ENCODE measurements at places on chromosomes 2 and 18.

DNA sequence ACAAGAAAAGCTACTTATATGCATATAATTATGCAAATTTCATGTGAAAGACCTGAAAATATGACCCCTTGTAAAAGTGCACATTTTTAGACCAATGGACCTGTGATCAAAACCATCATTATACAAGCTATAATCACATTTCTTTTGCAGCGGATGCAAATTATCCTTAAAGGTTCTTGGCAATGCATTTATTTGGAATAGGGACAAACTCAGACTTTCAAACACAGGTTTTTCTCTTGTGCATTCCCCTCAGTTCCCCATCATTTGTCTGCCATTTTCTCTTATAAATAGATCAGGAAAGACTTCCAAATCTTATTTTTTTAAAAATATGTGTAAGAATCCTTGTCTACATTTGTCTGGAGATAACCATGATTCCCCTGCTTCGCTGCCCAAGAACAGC lies 954.2 kb upstream of the NRXN1 start:
- DNase-seq, result no peak

- no peak for DNase-seq
Measured at GRCh38 chr18:68843473-68844089, 45.7 kb downstream of the CCDC102B start.

GRCh38 chr2:70679259-70679658 lies 88.7 kb downstream of the ADD2 start:
- DNase-seq, result no peak

DNA sequence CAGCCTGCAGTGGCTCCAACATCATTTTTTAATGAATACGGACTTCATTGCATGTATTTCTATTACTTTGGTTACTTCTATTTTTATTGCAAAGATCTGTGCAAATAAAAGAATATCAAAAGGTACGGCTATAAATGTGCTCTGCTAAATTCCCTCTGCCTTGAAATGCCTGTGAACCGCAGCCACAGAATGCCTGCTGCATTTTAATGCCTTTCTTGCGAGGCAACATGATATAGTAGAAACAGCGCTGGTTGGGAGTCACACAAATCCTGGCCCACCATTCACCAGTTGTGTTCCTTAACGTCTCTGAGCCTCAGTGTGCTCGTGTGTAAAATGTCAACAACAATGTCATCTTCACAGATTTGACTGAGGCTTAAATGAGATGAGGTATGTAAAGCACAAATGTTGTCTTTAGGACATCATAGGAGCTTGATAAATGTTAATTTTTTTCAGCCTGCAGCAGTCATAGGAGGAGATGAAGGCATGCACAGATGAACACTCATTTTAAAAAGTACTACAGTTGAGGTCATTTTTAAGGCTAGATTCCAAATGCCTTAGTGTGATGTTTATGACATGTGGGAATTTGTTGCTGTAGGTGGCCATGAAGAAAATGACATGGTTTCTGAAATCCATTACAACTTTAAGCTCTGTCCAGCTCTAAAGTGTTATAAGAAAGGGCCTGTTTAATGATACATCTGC lies 187.6 kb upstream of the NRP2 start:
- DNase-seq, result no peak

- DNase-seq, result no peak
Measured at GRCh38 chr2:179017773-179018357, 32.1 kb downstream of the CCDC141 start.

GRCh38 chr2:37720533-37721200 lies 49.2 kb upstream of the CDC42EP3 start:
- DNase-seq, result no peak

DNA sequence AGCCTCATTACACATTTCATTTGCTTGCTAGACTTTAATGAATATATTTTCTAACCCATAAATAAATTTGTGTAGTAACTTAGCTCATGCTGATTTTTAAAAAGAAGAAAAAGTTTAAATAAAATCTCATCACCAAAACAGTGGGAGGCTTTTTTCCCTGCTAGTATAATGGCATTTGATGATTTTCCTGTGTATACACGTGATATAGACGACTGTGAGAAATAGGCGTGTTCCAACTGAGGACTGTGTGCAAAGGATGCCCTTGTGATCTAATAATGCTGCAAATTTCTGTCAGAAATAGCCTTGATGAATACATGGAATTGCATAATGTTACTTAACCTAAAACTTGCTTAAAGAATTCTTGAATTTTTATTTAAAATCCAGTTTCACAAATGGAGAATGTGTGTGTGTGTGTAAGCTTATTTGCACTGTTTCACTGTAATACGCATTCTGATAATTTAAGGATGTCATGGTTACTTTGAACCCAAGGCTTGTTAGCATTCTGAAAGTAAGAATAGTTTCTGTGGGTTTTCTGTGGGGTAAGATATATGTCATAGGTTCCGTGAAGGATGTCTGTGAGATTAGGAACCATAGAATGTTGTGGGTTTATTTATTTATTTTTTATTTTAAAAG lies 178.0 kb downstream of the DLGAP1 start:
- DNase-seq, result no peak

DNA sequence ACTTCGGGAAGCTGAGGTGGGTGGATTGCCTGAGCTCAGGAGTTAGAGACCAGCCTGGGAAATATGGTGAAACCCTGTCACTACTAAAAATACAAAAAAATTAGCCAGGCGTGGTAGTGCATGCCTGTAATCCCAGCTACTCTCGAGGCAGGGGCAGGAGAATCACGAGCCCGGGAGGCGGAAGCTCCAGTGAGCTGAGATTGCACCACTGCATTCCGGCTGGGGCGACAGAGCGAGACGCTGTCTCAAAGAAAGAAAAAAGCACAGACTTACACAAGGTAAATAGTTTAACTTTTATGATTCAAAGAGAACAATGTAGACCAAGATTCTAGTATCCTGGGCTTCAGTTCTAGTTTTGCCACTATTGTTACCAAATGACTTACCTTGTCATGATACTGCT lies 37.4 kb downstream of the NCKAP1 start:
- DNase-seq, result no peak

DNA sequence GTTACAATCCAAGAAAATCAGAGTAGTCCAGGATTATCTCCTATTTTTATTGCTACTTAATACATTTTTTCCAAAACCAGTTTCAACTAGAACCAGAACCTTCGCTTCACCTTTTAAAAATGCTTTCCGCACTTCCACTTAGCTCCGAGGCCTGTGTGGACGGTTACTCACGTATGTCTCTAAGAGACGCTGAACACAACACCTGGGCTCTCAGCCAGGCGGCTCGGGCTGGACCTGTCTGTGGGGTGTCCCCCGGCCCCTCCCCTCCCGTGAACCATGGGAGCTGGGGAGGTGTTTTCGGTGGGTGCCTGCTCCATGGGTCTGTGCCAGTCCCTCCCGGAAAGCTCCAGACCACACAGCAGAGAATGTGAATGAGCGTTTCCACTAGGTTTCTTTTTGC lies 223.8 kb downstream of the GLI2 start:
- DNase-seq, result no peak

DNA sequence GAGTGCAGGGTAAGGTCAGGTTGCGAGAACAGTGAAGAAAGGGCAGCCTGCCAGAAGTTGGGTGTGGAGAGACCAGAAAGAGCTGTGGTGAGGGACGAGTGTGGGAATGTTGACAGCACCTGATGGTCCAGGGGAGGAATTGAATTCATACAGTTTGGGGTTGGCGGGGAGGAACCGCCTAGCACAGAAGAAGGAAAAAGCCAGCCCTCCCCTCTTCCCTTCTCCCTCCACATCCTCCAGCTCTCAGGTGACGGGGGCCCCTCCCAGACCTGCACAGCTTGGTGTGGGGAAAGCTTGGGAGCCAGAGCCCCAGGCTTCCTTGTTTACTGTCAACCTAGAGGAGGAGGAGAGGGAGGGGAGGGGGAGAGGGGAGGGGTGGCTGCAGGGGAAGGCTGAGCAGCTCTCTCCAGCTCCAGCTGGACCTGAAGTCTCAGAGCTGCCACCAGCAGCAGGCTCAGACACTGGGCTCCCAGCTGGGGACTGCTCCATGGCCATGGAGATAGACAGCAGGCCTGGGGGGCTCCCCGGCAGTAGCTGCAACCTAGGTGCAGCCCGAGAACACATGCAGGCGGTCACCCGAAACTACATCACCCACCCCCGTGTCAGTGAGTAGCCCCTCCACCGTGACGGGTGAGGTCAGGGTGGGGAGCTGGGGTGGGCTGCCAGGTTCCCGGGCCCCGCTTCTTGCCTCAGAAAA lies at the start of gene ATP6V1B1:
ATP6V1B1 (plus strand) TSS at position 433 of the 697 bp plus-strand sequence; CDS start at position 488, 55 bp downstream.
- no peak for DNase-seq

DNA sequence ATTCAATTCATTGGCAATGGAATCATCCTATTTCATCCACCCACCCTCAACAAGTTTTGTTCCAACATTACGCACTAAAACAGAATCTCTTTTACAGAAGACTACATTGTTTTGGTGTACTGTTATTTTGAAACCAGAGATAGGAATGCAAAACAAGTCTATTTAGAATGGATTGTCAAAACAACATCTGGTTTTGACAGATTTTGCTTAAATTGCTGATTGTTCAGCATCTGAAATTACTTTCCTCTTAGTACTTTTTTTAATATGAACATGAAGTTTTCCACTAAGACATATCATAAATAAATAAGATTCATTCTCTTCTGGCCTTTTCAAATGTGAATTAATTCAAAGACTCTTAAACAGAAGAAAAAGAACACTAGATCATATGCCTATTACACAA lies 323.9 kb upstream of the TFPI start:
- DNase-seq, result no peak

- DNase-seq, result no peak
Measured at GRCh38 chr18:76459312-76459686, 35.7 kb downstream of the ZNF516 start.

GRCh38 chr2:58660046-58660445 lies 418.9 kb upstream of the FANCL start:
- DNase-seq, result no peak

- DNase-seq, result no peak
Measured at GRCh38 chr2:15756882-15757819, 165.5 kb downstream of the DDX1 start.

- no peak for DNase-seq
Measured at GRCh38 chr2:208379192-208379591, 27.4 kb upstream of the PTH2R start.

All from stimulated activated CD8-positive, alpha-beta memory T cell treated with anti-CD3 and anti-CD28 coated beads, Interleukin-15, amount 100 ng/mL, for 24 hours (primary cell).